ENCODE measurements at places on chromosomes 6 and 20.

- no peak for DNase-seq
Measured at GRCh38 chr6:167287513-167288048, 3.5 kb upstream of the UNC93A start.

DNA sequence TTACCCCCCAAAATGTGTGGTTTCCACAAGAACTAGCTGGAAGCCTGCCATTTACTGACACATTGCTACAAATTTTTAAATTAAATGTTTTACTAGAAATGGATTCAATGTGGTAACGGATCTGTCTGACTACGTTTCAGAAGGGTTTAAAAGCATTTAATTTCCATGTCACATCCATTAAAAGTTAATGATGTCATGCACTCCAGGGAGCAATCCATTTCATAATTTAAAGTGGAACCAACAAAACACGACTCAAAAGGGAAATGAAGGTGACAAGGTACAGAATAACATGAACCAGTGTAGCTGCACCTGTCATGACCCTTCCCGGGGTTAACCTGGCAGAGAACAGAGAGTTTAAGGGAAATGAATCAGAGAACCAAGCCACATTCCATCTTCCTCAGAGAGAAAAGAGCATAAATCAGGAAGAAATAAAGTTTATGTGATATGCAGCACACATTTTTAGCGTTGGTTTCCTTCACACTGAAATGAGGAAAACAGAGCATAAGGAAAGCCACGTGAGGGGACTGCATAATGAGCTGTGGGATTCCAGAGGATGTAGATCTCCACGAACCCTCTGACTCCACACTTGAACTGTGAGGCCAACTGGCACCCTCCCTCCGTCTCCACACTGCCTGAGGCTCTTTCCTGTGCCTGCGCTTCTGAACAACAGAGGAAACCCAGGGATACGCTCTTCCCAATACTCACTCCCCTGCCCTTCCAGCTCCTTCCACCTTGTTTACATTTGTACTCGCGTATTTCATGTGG lies 170.3 kb upstream of the AHI1 start:
- no peak for DNase-seq

DNA sequence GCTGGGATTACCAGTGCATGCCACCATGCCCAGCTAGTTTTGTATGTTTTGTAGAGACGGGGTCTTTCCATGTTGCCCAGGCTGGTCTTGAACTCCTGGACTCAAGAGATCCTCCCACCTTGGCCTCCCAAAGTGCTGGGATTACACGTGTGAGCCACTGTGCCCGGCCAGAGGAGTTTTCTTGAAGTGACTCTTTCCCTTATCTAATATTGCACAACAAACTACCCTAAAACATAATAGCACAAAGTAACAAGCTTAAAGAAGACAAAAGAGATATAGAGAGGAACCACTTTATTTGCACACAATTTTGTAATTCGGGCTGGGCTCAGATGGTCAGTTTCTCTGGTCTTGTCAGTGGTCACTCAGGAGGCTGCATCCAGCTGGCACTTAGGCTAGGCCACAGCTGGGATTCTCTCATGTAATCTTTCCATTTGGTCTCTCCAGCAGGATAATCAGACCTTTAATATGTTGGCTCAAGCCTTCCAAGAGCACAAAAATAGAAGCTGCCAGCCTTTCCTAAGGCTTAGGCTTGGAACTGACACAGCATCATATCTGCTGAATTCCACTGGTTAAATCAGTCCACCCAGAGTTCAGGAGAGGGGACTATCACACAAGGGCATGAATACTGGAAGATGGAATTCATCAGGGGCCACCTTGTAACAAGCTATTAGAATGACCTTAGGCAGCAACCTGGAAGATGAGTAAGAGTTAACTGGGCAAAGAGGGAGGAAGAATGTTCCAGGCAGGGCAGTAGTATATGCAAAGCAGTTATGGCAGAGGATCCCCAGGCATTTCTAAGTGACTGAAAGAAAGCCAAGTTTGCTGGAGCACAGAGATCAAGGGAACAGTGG lies 56.7 kb upstream of the PNRC1 start:
- no peak for DNase-seq

GRCh38 chr20:6769903-6770785 lies 2.7 kb downstream of the BMP2 start:
- peak; percentile 30 for DNase-seq

DNA sequence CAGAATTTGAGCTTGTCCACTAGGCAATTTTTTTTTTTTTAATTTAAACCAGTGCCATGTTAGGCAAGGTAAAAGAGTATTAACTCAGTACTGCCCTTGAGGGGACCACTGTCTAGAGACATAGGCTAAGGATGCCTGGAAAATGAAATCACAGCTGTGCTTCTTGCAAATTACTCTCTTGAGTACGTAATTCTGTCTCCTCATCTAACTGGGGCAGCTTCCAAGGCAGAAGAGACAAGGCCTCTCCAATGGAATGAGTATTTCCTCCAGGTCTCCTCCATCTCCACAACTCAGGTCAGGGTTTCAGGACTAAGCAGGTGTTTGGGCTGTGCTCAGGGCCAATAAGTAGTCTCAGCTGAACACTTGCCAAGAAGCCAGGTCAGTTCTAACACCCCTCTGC lies 33.8 kb upstream of the MRPS10 start:
- DNase-seq: no peak

- no peak for DNase-seq
Measured at GRCh38 chr20:11387189-11387754, 530.4 kb upstream of the BTBD3 start.

- DNase-seq: no peak
Measured at GRCh38 chr6:19324376-19324775, 512.8 kb upstream of the ID4 start.

- no peak for DNase-seq
Measured at GRCh38 chr6:170148709-170149470, 142.0 kb downstream of the DLL1 start.

GRCh38 chr6:109454496-109455436 lies 806 bp downstream of the MICAL1 start:
- DNase-seq: no peak

- no peak for DNase-seq
Measured at GRCh38 chr6:11722220-11722619, 56.4 kb downstream of the ADTRP start.

DNA sequence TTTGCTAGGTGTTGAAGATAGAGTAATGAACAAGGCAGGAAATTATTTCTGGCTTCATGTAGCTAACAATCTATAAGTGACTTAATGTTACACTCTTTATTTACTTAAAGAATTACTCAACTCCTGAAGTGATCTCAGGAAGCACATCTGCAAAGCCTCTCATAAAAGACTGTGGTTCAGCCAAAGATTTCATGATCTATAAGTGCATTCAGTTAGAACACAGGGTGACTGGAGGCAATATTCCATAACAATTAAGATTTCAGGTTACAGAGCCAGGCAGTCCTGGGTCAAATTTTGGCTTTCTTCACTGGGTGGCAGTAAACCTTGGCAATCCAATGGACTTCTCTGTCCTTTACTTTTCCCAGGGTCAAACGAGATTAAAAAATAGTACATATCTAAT lies 204.0 kb downstream of the TPBG start:
- DNase-seq: no peak

- DNase-seq: no peak
Measured at GRCh38 chr20:32909896-32910571, 51.3 kb downstream of the EFCAB8 start.

DNA sequence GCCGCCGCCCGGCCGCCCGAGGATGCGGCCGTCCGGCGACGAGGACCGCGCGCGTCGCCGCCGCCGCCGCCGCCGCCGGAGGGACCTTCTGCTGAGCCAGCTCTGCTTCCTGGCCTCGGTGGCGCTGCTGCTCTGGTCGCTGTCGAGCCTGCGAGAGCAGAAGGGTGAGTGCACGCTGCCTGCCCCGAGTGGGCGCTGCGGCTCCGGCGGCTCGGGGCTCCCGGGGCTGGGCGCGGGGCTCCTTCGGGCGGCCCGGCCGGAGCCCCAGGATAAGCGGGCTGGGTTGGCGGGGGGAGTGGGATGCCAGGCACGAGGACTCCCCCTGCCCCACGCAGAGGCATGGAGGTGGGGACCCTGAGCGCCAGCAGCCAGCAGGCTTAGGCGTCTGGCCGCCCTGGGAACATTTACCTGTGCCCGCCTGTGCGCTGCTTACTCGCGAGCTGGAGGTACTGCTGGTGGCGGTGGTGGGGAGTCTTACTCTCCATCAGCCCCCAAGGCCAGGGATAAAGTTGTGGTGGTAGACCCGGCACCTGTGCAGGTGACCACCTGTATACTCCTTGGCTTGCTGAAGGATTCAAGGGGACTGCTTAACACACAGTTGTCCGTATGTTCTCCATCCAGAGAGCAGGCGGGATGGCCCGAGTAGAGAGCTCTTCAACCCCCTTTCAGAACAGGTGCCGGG lies 520 bp downstream of the SLC24A3 start:
- DNase-seq: peak; percentile 63

DNA sequence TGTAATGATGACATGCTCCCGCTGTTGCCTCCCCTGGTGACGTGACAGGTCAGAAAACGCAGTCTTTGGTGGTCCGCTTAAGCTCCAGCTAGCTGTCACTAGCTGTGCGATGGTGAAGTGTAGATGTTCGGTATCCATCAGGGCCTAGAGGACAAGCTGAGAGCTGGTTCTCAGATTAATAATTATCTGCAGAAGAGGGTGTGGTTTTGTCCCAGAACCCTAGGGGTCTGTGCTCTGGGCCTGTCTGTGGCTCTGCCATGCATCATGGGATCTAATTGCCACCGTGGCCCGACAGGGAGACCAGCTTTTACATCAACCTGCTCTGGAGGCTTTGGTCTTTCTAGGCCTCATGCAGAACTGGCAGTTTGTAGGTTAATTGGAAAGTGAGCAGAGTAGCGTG lies 34.1 kb downstream of the ERMARD start:
- DNase-seq: no peak

GRCh38 chr6:125930765-125931418 lies 25.7 kb upstream of the HINT3 start:
- DNase-seq: no peak

GRCh38 chr6:100665041-100665380 lies 200.3 kb upstream of the SIM1 start:
- no peak for DNase-seq

DNA sequence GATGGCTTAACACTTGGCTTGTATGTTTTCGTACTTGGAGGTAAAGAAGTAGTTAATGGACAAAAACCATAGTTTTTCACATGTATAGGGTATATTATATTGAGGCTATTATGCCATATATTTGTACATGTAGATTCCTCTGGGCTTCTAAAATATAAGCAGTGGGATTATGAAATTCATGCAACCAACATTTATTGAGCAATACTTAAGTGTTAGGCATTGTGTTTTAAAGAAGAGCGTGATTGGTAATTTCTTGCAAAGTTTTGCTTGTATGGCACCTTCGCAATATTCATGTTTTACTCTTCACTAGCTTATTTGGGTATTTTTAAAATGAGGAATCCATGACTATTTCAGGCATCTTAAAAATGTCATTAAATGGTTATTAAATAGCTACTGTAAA lies 2.5 kb downstream of the TULP4 start:
- no peak for DNase-seq

DNA sequence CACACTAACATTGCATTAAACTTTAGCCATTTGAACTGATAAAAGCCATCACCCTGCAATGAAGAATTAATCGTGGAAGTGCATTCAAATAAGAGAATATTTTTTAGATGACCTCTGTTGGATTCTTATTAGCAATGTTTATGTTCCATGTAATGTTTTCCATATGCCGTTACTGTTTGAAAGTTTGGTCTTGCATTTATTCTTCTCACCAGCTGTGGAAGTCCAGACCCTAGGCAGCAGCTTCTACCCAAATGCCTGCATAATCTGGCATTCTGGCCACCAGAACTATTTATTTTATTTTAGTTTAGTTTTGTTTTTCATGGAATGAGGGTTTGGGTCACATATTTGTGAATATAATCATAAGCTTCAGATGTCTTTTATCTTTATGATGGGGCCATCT lies 140.4 kb downstream of the SAMD5 start:
- no peak for DNase-seq

GRCh38 chr6:13302751-13303667 lies 25.3 kb downstream of the TBC1D7 start:
- no peak for DNase-seq

DNA sequence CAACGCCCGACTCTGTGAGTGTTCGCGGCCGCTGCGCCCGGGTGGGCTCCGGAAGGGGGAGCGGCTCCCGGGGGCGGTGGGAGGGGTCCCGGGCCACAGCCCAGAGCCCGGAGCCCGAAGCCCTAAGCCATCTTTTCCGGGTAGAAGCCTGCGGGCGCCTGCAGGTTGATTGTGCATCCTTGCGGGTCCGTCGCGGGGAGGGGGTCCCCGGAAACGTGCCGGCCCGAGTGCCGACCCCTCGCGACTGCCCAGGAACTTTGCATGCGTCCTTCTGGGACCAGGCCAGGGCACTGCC lies 413 bp downstream of the PTPRA start:
- DNase-seq: no peak

DNA sequence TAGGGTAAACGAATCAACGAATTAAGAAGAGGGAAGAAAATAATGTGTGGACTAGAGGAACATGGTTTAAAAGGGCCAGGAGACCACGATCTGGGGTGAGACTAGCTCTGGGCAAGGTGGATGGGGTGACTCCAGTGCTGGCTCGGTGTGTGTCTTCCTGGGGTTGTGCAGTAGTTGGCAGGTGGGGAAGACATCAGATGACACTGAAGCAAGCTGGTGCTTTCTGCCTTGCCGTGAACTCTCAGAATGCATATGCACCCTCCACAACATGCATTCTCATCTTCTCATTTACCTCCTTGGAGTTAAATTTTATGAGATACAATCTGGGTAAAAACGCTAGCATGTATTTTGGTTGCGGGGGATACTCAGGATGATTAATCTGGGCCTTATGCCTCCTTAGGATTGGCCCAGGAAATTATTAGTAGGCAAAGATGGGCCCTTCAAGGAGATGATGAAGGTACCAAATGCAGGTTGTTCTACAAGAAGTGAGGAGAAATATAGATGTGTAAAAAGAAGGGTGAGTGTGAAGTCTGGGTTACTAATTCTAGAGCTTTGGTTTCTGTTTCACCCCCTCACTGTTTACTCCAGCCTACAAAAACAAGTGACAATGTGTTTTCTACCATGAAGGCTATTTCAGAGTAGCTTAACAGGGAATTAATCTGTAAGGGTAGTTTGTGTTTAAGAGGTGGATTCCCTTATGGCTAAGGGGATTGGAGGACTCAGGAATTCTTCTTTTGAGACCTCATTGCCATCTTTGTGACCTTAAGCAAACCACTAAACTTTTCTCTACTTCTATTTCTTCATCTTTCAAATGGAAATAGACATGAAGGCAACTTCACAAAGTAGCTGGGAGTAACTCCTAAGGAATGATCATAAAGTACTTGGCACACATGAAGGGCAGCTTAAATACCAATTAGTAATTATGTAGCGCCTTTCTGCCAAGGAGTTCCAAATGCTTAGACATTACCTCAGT lies 71.0 kb upstream of the SUPT3H start:
- no peak for DNase-seq

- DNase-seq: no peak
Measured at GRCh38 chr6:28480253-28480932, 35.2 kb downstream of the GPX6 start.

- DNase-seq: no peak
Measured at GRCh38 chr6:72940265-72940664, 285.0 kb downstream of the KHDC1L start.

DNA sequence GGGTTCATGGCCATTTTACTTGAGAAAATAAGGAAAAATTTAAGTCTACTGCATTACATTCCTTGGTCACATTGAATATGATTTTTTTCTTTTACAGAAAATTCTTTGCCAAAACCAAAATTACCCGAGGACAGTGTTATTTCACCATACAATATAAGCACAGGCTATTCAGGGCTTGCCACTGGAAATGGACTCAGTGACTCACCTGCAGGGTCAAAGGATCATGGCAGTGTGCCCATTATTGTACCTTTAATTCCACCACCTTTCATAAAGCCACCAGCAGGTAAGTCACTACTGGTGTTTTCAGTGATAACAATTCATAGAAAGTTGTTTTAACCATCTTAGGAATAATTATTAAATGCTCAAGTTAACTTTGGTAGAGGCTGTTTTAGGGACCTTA lies 16.2 kb downstream of the SOBP start:
- no peak for DNase-seq

All from D341Med (cell line).